ENCODE measurements at places on chromosomes 3 and 15.

GRCh38 chr3:84637272-84637671, 321.5 kb upstream of the CADM2 start:
- no peak for DNase-seq

GRCh38 chr3:6392123-6392522, 468.8 kb upstream of the GRM7 start:
- no peak for DNase-seq

DNA sequence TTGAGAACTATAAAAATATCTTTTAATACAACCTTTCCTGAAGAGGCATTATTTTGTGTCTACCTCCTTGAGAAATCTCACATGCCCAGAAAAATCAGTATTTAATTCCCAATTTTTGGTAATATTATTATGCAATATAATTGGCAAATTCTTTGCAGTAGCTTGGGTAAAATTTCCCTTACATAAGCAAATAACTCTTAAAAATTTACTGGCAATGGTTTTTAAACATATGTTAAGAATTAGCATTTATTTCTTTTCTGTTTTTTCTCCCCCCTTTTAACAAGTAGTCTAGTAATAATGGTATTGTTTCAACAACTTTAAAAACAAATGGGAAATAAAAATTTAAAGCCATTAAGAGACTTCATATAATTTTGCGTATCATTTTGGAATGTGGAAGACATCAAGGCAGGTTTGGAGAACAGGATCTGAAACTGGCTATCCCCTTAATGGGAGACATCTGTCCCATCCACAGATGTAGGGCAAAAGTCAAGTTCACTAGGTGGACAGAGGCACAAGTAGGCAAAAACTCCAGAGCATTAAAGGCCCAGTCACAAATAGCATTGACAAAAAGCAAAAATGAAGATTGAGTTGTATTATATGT, 89.6 kb upstream of the AADACL2 start:
- no peak for DNase-seq

DNA sequence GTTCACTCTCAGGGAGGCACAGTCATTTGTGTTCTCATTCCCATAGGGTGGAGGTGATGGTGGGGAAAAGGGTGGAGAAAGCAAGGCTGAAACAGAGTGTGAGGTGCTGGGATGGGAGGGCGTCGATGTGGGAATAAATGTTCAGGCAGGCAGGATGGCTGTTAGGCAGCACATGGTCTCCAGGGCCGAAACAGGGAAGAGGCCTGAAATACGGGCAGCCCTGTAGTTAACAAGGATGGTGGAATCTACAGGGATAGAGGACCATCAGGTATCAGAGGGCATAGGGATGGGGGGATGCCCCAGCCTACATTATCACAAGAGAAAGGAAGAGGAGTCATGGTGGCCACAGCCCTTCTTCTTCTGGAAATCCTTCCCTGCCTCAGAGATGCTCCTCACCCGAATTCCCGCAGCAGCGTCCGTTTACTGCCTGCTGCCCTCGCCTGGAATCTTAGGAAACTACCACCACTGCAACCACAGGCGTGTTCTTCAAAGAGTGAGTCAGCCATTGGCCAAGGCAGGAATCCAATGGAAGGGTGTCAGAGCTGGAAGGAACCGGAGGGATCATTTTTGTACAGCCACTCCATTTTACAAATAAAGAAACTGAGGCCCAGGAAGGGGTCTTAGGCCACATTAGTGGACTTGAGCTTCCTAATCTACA, 49.7 kb upstream of the POMGNT2 start:
- DNase-seq: no peak

DNA sequence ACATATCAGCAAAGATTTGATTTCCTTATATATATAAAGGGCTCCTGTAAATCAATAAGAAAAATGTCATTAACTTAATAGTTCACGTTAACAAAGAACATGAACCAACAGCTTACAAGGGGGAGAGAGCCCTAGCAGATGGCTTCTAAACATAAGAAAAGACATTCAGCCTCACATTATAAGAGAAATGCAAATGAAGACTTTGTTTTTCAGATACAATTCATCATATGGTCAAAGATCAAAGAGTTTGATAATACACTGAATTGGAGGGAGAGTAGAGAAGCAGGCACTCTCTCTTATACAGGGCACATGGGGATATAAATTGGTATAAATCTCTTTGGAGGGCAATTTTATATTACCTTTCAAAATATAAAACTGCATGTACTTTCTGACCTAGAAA, 21.1 kb downstream of the RBP2 start:
- no peak for DNase-seq

DNA sequence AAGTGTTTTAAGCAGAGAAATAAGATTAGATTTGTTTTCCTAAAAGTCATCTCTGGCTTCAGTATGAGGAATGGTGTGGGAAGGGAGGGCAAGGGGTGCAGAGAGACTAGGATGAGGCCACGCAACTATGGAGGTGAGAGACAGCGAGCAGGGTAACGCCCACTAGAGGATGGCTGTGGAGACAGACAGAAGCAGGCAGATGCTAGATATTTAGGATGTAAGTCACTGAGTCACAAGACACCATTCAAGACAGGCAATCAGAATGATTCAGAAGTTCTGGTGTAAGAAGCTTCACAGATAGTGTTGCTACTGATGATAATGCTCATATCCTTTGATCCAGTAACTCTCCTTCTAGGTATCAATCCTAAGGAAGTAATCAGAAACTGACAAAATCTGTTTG, 19.1 kb downstream of the HSPBAP1 start:
- DNase-seq: no peak

- DNase-seq: no peak
Observed at GRCh38 chr3:71380096-71380495, 203.4 kb downstream of the FOXP1 start.

DNA sequence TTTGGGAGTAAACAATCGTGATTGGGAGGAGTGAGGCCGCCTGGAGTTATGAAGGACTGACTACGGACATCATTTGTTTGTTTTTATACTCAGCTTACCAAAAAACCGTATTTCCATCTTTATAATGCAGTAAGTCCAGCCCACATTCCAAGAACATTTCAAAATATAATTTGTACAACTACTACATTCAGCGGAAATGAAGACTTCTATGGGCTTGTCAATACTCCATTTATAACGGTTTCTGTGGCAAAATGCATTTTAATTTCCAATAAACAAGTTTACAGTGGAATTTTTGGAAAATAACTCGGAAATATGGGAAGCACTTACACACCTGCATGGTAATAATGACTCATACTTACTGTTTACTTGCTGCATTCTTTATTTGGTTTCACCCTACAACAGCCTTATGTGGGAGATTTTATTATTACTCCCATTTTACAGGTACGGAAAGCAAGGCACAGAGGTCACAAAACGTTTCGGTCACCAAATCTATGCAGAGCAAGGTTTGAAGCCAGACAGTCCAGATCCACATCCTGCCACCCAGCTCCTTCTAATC, 62.3 kb downstream of the LDHAL6B start:
- DNase-seq: no peak

DNA sequence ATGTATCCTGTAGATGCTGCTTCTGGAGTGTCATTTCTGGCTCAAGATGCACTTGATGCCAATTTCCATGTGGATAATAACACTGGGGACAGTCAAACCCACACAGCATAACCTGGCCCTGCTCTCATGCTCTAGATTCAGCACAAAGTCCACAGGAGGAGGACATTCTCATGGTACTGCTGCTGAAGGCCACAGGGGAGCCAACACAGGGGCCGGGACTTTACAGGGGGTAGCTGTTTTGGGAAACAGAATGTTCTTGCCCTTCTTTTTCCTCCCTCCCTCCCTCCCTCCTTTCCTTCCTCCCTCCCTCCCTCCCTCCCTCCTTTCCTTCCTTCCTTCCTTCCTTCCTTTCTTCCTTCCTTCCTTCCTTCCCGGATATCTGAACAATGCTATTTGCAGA, 477.4 kb downstream of the PDCD6IP start:
- DNase-seq: no peak

DNA sequence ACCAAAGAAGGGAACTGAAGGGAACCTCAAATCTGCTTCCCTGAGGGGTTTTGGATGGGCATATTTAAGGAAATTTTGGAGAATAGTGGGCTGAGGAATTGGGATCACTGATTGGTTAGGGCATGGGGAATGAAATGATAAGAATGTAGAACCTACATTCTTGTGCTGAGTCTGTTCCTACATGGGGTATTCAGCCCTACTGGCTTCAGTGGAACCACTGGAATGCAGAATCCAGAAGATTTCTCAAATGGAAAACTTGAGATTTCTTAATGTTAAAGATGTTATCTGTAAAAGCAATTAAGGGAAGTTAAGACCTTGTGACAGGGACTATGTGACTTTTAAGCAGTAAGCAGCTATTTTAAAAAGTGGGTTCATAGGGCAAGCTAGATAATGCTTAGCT, 1062.4 kb downstream of the AGBL1 start:
- no peak for DNase-seq

DNA sequence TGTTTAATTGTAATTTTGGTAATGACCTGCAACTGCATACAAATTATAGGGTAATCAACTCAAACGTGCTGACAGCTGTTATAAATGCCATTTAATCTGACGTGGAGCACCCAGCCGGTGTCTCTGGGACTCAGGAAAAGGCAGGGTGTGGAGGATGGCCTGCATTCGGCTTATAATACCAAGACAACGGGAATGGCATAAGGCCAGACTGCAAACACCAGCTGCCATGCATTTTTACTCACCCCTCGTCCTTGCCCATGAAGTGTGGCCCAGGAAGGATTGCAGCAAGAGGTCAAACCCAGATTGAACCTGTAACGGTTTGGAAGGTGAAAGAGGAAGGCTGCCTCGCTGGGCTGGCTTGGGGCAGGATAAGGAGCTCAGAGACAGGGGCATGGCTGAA, 96.4 kb downstream of the WNT7A start:
- DNase-seq: no peak

DNA sequence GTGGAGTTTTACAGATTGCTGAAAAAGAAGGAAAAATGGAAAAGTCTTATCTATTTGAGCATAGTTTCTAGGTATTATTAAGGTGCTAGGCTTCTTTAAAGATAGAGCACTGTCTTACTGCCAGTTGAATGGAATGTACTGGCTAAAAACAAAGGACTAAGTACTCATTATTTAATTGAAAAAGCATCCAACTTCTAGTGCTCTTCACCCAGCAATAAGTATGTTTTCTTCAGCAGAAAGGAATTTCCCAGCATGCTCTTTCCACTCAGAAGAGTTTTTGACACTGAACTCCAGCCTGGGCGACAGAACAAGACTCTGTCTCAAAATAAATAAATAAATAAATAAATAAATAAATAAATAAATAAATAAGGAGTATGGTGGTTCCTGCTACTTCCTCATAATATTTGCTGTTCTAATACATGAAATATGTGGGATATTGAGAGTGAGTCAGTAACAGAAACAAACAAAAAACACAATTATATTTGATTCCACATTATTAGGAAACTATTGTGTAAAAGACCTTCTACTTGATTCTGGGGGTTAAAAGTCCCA, 70.6 kb downstream of the ATP13A4 start:
- no peak for DNase-seq

DNA sequence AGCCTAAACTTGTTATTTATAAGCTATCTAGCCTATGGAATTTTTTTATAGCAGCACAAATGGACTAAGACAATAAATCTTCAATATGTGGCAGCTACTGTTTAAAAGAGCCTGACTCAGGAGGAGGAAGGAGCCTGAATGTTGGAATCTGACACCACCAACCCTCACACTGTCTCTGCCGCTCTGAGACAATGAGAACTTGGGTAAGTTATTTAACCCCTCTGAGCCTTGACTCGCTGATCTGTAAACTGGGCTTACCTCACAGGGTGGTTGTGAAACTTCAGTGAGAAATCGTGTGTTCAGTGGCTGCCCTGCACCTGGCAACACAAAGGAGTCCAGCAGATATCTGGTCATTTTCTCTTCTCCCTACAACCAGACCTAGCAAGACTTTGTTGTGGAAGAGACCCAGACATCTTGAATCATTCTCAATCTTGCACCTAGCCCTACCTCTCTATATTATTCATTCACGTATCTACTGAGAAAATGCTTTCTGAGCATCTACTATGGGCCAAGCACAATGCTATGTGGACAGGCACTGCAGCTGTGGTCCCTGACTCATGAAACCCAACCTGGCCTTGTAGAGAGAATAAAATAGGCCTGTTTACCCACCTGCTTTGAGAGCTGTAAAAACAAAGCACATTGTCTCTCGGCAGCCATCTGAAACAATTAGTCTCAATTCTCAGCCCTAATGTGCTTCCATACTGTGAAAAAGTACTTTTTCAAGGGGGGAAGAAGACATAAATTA, 81.9 kb upstream of the SLC25A36 start:
- peak; percentile 34 for DNase-seq

DNA sequence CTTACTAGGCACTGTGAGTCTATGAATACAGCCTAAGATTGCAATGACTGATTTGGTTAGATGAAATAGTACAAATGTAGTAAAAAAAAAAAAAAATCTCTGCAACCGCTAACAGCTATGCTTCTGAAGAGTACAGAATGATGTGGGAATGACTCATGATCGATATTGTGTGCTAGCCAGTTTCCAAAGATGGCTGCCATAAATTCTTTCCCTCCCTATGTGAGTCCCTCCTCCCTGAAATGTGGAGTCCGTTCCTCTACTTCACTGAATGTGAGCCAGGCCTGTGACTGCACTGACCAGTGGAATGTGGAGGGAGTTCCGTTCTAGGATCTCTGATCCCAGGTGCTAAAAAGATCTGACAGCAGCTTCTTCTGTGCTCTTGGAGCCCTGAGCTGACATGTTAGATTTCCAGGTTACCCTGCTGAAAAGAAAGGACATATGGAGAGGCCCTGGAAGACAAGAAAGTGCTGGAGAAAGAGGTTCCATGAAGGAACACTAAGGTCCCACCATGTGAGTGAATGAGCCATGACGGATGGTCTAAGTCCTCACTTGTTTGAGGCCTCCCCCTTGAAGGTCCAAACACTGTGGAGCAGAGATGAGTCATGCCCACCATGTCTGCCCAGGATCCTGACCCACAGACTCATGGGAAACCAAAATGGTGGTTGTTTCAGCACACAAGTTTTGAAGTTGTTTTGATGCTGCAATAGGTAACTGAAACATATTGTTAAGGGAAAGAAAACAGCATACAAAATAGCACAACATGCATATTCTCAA, 46.3 kb downstream of the DGKG start:
- no peak for DNase-seq

DNA sequence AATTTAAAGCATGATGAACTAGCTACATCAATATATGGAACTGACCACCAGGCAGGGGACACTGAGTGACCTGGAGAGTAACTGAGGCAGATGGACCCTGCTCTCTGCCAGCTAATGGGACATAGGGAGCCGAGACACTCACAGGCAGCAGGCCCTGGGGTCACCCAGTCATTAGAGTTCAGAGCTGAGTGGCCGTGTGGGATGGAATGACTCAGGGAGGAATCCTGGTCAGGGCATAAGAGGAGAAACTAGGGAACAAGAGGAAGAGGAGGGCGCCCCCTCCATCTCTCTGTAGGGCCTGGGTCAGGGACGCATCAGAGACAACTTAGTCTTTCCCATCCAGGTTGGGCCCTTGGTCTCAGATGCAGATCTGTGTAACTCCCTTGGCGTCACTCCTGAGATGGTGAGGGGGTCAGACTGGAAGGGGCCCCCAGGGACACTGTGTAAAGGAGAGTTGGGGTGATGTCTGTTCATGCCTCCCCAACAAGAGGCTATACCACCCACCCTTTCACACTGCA, 39.8 kb downstream of the CCDC12 start:
- no peak for DNase-seq

GRCh38 chr15:59657635-59658125, 365 bp upstream of the GTF2A2 start:
- DNase-seq: no peak
